ENCODE measurements at places on chromosomes 1 and 21.

GRCh38 chr1:115160728-115161127 is 71.4 kb upstream of the TSPAN2 start:
- DNase-seq: no peak

DNA sequence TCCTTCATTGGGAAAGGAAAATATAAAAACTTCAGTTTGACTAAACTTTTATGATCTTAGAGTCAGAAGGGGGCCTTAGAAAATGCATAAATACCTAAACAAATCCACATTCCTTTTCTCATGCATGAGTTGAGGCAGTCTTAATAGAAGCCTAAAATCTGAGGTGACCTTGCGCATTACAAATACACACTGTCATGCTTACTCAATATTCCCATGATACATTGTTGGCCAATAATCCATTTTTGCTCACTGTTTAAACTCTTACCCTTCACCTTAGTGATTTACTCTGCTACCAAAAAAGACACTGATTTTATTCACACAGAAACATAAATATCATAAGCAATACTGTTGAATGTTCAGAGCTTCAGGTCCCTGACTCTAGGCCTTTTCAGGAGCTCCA is 19.1 kb upstream of the TMCO1 start:
- DNase-seq: no peak

- DNase-seq: no peak
Observed at GRCh38 chr21:44434568-44434925, 20.8 kb upstream of the LRRC3 start.

- no peak for DNase-seq
Observed at GRCh38 chr1:220241072-220241663, 31.1 kb downstream of the RAB3GAP2 start.

DNA sequence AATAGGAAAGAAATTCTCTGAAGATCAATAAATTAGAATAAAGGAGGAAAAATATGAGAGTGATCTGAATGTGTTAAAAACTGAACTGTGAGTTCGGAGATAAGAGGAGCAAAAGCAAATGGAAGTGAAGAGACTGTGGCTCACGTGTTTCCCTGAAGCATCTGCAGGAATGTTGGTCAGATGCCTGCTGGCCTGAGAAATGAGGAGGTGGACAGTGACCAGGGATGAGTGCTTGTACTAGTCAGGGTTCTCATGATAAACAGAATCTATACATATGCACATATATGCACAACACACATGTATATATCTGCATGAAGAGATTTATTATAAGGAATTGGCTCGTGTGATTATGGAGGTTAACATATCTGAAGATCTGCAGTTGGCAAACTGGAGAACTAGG is 103.4 kb upstream of the TIAM1 start:
- DNase-seq: no peak

DNA sequence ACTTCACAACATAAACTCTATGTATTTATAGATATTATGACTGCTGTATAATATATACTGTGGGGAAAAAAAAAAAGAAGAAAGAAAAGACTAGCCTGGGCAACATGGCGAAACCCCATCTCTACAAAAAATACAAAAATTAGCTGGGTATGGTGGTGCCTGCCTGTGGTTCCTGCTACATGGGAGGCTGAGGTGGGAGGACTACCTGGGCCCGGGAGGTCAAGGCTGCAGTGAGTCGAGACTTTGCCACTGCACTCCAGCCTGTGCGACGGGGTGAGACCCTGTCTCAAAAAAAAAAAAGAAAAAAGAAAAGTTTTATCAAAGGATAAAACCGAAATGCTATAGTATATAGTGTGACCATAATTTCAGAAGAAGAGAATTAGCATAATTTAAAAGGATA is 2.7 kb downstream of the EXOC8 start:
- no peak for DNase-seq

DNA sequence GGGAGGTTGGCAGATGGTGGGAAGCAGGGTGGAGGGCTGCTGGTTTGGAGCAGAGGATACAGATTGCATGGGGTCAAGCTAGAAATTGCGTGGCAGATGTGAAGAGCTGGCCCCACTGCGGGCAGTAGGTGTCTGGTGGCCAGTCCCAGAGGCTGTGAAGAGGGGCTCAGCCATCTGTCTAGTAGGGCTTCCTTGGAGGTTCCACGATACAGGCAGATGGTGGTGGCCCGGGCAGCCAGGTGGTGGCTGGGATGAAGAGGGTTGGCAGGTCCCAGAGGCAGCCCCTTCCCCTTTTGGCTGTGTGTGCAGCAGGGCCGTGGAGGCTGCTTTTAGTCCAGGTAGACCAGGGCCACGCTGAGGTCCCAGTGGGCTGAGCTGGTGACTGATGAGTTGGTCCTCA is 16.6 kb downstream of the PSEN2 start:
- no peak for DNase-seq

GRCh38 chr1:224769452-224770335 is 153.6 kb downstream of the CNIH3 start:
- no peak for DNase-seq
